Stimulated activated effector memory CD8-positive, alpha-beta T cell treated with anti-CD3 and anti-CD28 coated beads, Interleukin-12 subunit alpha, Interleukin-12 subunit beta, amount 100 ng/mL, for 72 hours (primary cell): ENCODE measurements at places on chromosomes 1 and 21.
A peak's percentile ranks its signal among the peaks of the same experiment; 100 is the strongest.

DNA sequence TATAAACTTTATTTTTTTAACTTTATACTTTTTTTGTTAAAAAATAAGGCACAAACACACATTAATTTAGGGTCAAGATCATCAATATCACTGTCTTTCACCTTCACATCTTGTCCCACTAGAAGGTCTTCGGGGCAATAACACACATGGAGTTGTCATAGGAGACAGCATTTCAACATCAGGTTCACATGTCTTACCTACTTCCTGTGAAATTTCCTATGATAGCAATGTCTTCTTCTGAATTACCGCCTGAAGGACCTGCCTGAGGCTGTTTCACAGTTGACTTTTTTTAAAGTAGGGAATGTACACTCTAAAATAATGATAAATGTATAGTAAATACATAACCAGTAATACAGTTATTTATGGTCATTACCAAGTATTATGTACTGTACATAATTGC is 559.4 kb downstream of the PLPP3 start:
- no peak for DNase-seq

- no peak for DNase-seq
Observed at GRCh38 chr1:39590546-39590945, 14.0 kb upstream of the PABPC4 start.

DNA sequence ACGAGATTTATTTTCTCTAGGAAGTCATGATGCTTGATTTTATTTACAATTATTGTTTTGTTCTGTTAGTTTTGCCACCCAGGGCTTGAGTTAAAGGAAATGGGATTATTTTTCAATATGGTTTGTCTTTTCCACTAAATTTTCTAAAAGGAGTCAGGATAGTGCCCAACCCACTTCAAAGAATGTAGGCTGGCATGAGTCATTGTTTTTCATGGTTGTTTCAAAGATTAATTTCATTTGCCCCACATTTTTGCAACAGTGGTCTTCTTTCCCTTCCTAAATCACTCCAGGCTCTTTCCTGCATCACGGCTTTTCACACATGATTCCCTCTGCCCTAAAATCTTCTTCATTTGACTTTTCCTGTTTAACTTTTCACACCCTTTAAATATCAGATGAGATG is 2.5 kb downstream of the SLAMF6 start:
- no peak for DNase-seq

GRCh38 chr1:30649321-30649991 is 73.9 kb downstream of the MATN1 start:
- DNase-seq, result no peak

GRCh38 chr1:202585590-202585933 is 124.7 kb downstream of the SYT2 start:
- no peak for DNase-seq

GRCh38 chr1:116759636-116760035 is 5.4 kb downstream of the CD2 start:
- peak; percentile 60 for DNase-seq

GRCh38 chr1:46422261-46422871 is 28.2 kb downstream of the FAAH start:
- DNase-seq, result no peak
